ENCODE measurements at places on chromosomes 12 and 14.

DNA sequence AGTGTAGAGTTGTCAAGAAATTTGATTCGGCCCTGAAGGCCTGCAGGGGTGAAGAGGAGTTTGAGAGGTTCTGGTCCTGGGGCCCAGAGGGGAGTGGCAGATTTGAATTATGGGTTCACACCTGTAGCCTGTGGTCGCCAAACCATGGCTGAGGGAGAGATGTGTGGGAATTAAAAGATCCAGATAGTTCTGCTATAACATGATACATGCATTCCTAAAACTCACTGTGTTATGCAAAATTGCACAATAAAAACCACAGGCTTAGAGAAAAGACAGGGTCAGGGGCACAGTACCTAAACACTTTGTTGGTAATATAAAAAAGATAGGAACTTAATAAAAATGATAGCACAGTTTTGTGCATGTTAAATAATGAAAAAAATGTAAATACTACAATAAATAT, 106.2 kb downstream of the TMEM30B start:
- no peak for DNase-seq

DNA sequence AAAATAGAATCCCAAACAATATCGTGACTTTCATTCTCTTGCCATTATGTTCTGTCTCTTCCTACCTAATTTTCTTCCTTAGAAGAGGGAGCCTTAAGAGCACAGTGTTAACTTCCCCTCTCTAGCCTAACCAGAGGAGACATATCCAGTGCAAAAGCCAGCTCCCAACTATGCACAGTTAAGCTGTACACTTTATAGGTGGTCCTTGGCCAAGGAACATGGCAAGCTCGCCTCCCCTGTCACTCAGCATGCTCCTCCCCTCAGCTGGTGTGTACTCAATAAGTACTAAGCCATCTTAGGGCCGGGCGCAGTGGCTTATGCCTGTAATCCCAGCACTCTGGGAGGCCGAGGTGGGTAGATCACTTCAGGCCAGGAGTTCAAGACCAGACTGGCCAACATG, 255.1 kb upstream of the TMPO start:
- DNase-seq = no peak

DNA sequence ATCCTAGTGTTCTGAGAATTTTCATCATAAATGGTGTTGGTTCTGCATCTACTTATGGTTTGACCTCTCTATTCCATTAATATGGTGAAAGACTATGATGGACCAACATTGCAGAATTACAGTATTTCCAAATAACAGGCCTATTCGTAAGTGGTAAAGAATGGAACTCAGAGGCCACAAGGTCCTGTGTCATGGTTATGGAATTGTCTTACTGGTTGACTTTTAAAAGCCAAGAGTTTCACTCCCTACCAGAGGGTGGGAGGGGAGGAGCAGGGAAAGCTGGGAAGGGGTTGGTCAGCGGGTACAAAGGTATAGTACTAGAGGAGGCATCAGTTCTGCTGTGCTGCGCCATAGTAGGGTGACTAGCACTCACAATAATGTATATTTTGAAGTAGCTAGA, 153.4 kb downstream of the TMEM132D start:
- DNase-seq = no peak

- DNase-seq = no peak
Measured at GRCh38 chr14:68961781-68962584, 17.1 kb downstream of the ACTN1 start.

GRCh38 chr12:133081159-133081780, 547 bp downstream of the ZNF140 start:
- no peak for DNase-seq

GRCh38 chr12:81991868-81992267, 232.7 kb upstream of the PPFIA2 start:
- no peak for DNase-seq

- DNase-seq = no peak
Measured at GRCh38 chr14:100384819-100385813, 62.0 kb downstream of the SLC25A47 start.

DNA sequence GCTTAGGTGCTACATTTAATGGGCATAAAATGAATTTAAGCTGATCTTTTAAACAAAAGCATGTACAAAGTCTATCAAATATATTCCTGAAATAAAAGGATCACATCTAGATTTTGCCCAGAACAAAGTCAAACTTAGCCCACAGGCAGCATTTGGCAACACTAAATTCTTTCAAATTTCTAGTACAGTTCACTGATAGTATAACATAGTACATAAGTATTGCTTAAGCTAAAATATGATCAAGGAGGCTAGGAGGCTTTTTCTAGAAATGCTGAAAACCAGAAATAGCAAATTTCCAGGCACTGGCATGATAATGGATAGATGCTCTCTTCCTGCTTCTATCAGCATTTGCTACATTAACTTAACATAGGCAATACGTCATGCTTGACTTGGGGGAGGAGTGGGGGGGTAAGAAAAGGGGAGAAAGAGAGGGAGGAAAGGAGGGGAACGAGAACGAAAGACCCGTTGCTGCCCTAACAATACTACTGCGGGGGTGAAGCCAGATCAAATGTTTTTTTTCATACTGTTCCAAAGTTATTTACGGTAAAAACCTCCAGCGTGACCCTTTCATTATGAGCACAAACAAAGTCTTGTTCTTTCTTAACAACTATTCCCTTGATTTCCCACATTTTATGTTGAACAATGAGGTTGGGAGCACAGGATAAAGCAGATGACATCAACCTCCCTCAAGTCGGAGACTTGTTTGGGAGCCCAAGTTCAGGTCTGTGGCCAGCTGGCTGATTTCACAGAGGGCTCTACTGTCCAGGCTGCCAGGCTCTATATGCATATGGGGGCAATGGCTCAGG, 10.6 kb downstream of the TMED10 start:
- DNase-seq = no peak

- DNase-seq = no peak
Measured at GRCh38 chr14:20809917-20810316, 7.3 kb upstream of the RNASE1 start.

DNA sequence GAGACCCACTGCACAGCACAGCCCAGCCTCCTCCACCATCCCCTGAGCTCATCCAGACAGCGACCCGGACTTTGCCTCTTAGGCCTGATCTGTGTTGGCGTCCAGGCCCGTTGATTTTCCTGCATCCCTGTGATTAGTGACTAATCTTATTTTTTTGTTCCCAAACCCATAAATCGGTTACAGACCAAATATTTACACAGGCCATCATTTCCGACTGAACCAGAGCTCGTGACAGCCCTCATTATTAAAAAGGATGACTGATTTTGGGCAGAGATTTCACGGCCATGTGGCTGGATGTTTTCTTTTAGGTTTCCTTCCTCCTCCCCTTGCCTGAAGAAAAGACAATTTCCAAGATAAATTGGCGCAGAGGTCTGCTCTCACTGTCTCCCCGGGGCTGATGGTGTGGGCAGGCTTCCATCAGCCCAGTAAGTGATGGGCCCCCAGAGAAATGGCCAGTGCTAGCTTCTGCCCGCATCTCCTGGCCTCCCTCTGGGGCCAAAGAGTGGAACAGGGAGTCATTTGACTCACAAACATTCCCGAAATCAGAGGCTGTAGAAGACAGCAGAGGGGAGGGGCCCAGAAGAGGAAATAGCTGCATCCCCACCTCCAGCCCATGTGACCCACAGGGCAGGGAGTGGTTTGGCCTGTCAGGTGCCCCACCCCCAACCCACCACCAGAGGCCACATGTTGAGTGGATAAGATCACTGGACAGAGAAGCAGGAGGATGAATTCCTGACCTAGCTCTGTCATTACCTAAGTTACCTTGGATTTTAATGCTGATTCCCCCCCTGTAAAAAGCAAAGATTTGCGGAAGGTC, 283.5 kb downstream of the KSR2 start:
- no peak for DNase-seq

GRCh38 chr12:132154941-132155770, 10.9 kb downstream of the NOC4L start:
- peak; percentile 9 for DNase-seq

DNA sequence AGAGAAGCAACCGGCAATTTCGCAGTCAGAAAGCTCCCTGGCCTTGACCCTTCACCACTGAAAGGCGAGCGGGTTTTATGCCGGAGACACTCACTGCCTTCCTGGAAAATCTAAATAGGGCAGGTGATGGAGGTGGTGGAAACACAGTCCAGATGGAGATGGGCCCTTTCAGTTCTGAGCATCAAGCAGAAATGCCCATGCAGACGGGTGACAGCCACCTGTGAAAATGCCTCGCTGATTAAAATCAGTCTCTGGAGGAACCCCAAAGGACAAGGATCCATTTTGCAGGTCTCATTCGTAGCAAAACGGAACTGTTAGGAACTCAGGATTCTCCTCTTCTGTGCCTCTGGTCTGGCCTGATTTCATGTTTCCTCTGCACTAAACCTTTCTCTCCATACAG, 74.2 kb downstream of the FZD10 start:
- no peak for DNase-seq

DNA sequence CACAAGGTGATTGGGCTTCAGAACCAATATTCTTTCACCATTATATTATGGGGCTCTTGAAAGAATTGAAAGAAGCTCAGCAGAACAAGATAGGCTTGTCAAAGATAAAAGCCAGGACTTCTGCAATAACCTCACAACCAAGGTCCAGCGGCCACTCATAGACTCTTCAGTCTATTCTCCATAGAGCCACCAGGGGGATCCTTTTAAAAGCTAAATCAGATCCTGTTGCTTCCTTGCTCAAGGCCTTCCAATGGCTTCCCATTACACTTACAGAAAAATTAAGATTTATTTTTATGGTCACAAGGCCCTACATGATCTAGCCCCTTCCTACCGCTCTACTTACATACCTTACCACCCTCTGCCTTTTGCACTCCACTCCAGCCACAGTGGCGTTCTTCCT, 169.6 kb downstream of the C12orf42 start:
- DNase-seq = no peak

GRCh38 chr14:93989939-93990338, 7.2 kb upstream of the CCDC197 start:
- no peak for DNase-seq

GRCh38 chr12:99686142-99686541, 38.6 kb downstream of the GARIN6 start:
- no peak for DNase-seq

DNA sequence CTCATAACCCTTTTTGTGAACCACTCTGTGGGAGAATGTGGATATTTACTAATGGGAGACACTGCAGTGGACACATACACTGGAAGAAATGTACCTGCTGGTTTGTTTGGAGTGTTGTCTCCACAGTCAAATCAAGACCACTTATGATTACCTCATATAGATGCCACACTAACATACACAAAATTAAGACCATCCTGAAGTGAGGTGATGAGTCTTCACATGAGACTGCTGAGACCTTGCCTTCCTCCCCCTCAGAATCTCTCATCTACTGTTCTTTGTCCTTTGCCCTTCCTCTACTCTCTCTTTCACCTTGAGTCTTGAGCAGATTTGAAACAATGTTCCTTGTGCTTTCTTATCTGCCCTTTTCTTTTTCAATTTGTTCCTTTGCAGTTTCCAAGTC, 4.3 kb downstream of the KRT6A start:
- DNase-seq = no peak
